ENCODE measurements at places on chromosomes 16 and 17. TPM values are rescaled to one million over a fixed set of nuclear protein-coding genes. Genes with fewer than 3 reads are reported as not detected.

- DNase-seq: no peak
These were observed 171.6 kb downstream of the SNX29 start for GRCh38 chr16:12148120-12148519.

ZNF423 gene
- not detected for total RNA-seq

- peak; percentile 29 for DNase-seq
These were observed 855 bp downstream of the HSF4 start for GRCh38 chr16:67165121-67166078.

GRCh38 chr17:2414446-2415064 lies 13.7 kb upstream of the MNT start:
- DNase-seq: no peak

DNA sequence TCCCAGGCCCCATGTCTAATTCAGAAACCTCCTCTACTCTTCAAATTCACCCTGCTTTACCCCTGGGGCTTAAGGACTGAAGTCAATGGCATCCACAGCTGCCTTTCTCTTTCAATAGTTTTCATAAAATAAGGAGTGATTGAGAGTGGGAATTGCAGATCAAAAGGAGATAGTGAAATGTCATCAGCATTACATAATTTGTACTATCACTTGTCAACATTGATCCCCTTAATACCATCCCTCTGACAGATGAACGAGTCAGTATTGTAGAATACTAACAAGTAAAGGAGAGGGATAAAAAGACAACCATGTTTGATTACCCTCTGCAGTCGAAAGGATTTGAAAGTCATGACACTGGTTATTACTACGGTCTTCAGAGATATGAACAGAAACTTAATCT lies 212.4 kb downstream of the TMEM114 start:
- no peak for DNase-seq

- no peak for DNase-seq
These were observed 32.3 kb downstream of the BRCA1 start for GRCh38 chr17:43092901-43093300.

CACNG4 gene
- total RNA-seq: 0.07 TPM

DNA sequence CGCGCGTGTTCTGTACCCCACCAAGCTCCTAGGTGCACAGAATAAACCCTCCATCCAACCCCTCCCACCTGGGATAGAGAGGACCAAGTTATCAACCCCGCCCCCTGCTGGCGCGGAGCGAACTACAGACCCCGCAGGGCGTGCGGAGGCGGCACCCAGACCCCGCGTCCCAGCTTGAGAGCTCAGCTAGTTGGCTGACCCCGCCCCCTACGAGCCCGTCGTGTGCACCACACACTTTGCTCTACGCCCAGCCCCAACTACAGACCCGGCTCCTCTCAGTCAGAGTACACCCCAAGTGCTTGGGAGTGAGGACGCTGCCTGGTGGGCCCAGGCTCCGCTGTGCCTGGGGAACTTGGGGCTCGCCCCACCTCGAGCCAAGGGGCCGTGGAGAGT lies 1.5 kb downstream of the GRIN2A start:
- DNase-seq: peak; percentile 70

DNA sequence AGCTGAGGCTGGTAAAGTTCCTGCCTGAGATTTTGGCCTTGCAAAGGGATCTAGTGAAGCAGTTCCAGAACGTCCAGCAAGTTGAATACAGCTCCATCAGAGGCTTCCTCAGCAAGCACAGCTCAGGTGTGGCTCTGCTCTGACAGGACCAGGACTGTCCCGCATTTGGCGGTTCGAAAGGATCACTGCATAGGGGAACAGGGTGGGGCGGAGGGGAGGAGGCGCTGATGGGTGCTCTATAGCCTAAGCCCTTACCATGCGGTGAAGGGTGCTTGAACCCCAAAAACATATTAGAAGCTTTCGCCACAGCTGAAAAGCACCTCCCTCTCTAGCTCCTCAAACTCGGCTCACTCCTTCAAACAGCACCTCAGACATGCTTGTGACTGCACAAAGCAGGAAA lies 29.9 kb upstream of the ENDOV start:
- DNase-seq: no peak

- DNase-seq: no peak
These were observed 539 bp downstream of the LRRC45 start for GRCh38 chr17:82023447-82024241.

RNF157 gene
- 29.0 TPM for total RNA-seq

- peak; percentile 92 for DNase-seq
These were observed 709 bp upstream of the CD300LG start for GRCh38 chr17:43846221-43846712.

GRCh38 chr17:54744750-54745149 lies 155.9 kb upstream of the TOM1L1 start:
- DNase-seq: no peak
